ENCODE measurements at places on chromosomes 11 and 22.

GRCh38 chr11:47971501-47971900 is 8.9 kb upstream of the PTPRJ start:
- DNase-seq, result no peak

GRCh38 chr11:58898106-58898505 is 41.2 kb upstream of the GLYATL1 start:
- DNase-seq, result no peak

GRCh38 chr11:13042873-13043342 is 33.8 kb downstream of the RASSF10 start:
- DNase-seq, result no peak

GRCh38 chr22:49964136-49965090 is 3.8 kb downstream of the PIM3 start:
- DNase-seq, result no peak

DNA sequence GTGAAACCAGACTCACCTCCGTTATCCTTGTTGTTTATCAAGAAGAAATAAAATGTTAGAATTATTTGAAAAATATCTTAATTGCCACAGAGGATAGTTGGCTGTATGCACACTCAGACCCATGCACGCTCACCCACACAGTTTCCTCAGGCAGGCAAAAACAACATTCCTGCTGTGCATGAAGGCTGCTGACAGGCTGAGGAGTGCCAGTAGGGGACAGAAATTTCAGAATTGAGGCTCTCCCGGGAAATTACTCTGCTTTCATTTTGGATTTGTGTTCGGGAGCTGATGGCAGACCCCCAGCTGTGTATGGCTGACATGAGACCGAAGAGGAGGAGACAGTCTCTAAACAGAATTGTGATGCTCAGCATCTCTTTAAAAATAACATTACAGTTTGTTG is 87.5 kb downstream of the AMOTL1 start:
- no peak for DNase-seq

All from NCI-H1092 (cell line).